ENCODE measurements at places on chromosomes 7 and 10. TPM values are rescaled to one million over a fixed set of nuclear protein-coding genes. Genes with fewer than 3 reads are reported as not detected.

- DNase-seq, result no peak
- no peak overlapping the region for H3K4me3 ChIP-seq
- peaks cover 7% of the 10 kb centered on the region for H3K4me1 ChIP-seq
- H3K36me3 ChIP-seq, result no peaks in the 10 kb centered on the region
- H3K27ac ChIP-seq, result no peak overlapping the region
Observed at GRCh38 chr10:48444266-48444665, 137.8 kb downstream of the MAPK8 start.

DNA sequence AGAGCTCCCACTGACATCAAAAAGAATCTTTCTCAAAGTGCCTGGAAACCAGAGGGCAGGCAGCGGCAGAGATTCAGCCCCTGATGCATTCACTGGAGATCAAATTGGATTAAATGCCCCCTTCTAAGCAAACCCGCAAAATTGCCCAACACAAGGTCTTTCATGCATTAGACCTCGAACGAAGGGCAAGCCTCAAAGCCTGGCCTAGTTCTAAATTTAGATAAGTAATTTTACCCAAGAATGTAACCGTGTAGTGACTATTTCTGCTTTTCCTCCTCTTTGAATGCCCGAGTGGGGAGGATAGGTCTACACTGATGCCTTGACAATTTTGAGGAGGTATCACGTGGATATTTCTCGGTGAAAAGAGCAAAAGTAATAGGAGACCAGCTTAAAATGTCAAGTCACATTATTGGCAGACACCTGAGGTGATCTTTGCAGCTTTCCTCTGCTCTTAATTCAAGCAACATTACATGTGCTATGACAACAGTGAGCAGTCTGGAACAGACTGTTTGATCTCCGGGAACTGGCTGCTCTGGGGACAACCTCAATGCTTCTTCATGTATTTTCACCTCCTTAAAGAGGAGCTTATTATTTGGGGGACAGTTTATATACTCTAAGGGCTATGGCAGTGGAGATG is 1263.5 kb upstream of the AUTS2 start:
- no peak overlapping the region for H3K27ac ChIP-seq
- H3K27me3 ChIP-seq, result no peaks in the 10 kb centered on the region
- H3K36me3 ChIP-seq, result no peaks in the 10 kb centered on the region
- H3K4me1 ChIP-seq, result no peaks in the 10 kb centered on the region
- no peak overlapping the region for H3K4me3 ChIP-seq
- no peak for DNase-seq

DNA sequence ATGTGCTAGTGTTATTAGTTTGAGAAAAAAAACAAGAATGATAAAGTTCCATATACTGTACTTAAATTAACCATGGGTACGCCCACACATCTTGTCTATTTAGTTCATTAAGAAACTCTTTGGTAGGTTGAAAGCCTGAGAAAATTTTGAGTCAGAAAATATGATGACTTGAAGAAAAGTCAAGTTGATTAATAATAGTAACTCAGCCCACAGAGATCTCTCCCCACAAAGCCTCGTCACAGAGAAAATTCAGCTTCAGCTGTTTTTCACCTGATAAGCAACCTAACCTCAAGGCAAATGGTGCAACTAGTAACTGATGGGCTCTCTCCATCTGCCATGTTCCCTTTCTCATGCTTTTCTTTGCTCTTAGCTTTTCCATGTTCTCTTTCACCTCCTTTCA is 1021.6 kb downstream of the GATA3 start:
- H3K4me3 ChIP-seq, result no peak overlapping the region
- H3K36me3 ChIP-seq, result peaks cover 2% of the 10 kb centered on the region
- no peak for DNase-seq
- H3K27me3 ChIP-seq, result peaks cover 1% of the 10 kb centered on the region
- no peaks in the 10 kb centered on the region for H3K4me1 ChIP-seq
- no peak overlapping the region for H3K27ac ChIP-seq

Gene EPHA1
- 28.2 TPM for total RNA-seq

Gene ZPBP
- not detected for total RNA-seq
